Dermis microvascular lymphatic vessel endothelial cell (primary cell): ENCODE measurements at places on chromosomes 7 and 10. TPM values are rescaled to one million over a fixed set of nuclear protein-coding genes. Genes with fewer than 3 reads are reported as not detected.

CAMK2B gene
- total RNA-seq: 0.13 TPM in 2 replicates

PVRIG gene
- not detected in 2 replicates for total RNA-seq

WDR91 gene
- total RNA-seq: 3.0 and 5.3 TPM in 2 replicates

CPA2 gene
- not detected in 2 replicates for total RNA-seq

PRF1 gene
- total RNA-seq: not detected in 2 replicates

TMEM176B gene
- total RNA-seq: not detected in 2 replicates

LRRC4 gene
- 0.77 and 0.89 TPM in 2 replicates for total RNA-seq

OR6V1 gene
- not detected in 2 replicates for total RNA-seq

ZSCAN25 gene
- 9.4 and 12.3 TPM in 2 replicates for total RNA-seq

FGFR2 gene
- total RNA-seq: 0.13 TPM in 2 replicates

FKBP6 gene
- total RNA-seq: not detected in 2 replicates

MKX gene
- under 0.01 TPM in 1 of 2 replicates, not detected in the other for total RNA-seq

CRHR2 gene
- not detected in 2 replicates for total RNA-seq

CHPF2 gene
- 29.4 and 45.1 TPM in 2 replicates for total RNA-seq

AQP1 gene
- 3.6 and 6.6 TPM in 2 replicates for total RNA-seq

KCNH2 gene
- 0.13 TPM in 1 of 2 replicates, not detected in the other for total RNA-seq

RBP3 gene
- total RNA-seq: not detected in 2 replicates

EGR2 gene
- total RNA-seq: 0.13 TPM in 1 of 2 replicates, not detected in the other

RAMP3 gene
- 32.3 and 213 TPM in 2 replicates for total RNA-seq

PNLIP gene
- total RNA-seq: not detected in 2 replicates

COL28A1 gene
- total RNA-seq: under 0.01 TPM in 1 of 2 replicates, not detected in the other

CPVL gene
- total RNA-seq: 0.25 and 0.51 TPM in 2 replicates

ZSWIM8 gene
- 37.7 and 55.0 TPM in 2 replicates for total RNA-seq

GNG11 gene
- total RNA-seq: 326 and 460 TPM in 2 replicates

PLXDC2 gene
- 1.9 and 17.1 TPM in 2 replicates for total RNA-seq

CHCHD1 gene
- total RNA-seq: 18.1 and 25.3 TPM in 2 replicates

CFAP69 gene
- 0.63 and 0.90 TPM in 2 replicates for total RNA-seq

TAS2R41 gene
- total RNA-seq: not detected in 2 replicates

SEMA4G gene
- total RNA-seq: 0.77 and 1.5 TPM in 2 replicates

TIMM23 gene
- 54.7 and 62.4 TPM in 2 replicates for total RNA-seq

PAPOLB gene
- 0.13 and 0.25 TPM in 2 replicates for total RNA-seq

LIPM gene
- not detected in 2 replicates for total RNA-seq

SPAM1 gene
- not detected in 2 replicates for total RNA-seq

UMAD1 gene
- 3.7 and 3.9 TPM in 2 replicates for total RNA-seq

IGF2BP3 gene
- 4.3 and 12.3 TPM in 2 replicates for total RNA-seq

LIPJ gene
- total RNA-seq: not detected in 2 replicates

TMEM236 gene
- 0.38 and 0.64 TPM in 2 replicates for total RNA-seq

LANCL2 gene
- 14.2 and 18.3 TPM in 2 replicates for total RNA-seq

GOT1 gene
- total RNA-seq: 22.3 and 23.4 TPM in 2 replicates

SEMA3C gene
- under 0.01 and 3.9 TPM in 2 replicates for total RNA-seq

DYNC1I1 gene
- total RNA-seq: 11.4 and 14.0 TPM in 2 replicates

PLEKHS1 gene
- total RNA-seq: not detected in 2 replicates

NACAD gene
- 0.39 and 0.89 TPM in 2 replicates for total RNA-seq

PSD gene
- total RNA-seq: 0.26 and 0.63 TPM in 2 replicates

GRID2IP gene
- 0.13 TPM in 1 of 2 replicates, not detected in the other for total RNA-seq

LLCFC1 gene
- not detected in 2 replicates for total RNA-seq

PNLIPRP1 gene
- total RNA-seq: not detected in 2 replicates

SH2D4B gene
- total RNA-seq: under 0.01 and 0.13 TPM in 2 replicates

MRLN gene
- not detected in 2 replicates for total RNA-seq

LYZL2 gene
- not detected in 2 replicates for total RNA-seq
